ENCODE measurements at places on chromosomes 4 and X.

- DNase-seq, result no peak
Observed at GRCh38 chrX:23668335-23668734, 1.0 kb downstream of the PRDX4 start.

DNA sequence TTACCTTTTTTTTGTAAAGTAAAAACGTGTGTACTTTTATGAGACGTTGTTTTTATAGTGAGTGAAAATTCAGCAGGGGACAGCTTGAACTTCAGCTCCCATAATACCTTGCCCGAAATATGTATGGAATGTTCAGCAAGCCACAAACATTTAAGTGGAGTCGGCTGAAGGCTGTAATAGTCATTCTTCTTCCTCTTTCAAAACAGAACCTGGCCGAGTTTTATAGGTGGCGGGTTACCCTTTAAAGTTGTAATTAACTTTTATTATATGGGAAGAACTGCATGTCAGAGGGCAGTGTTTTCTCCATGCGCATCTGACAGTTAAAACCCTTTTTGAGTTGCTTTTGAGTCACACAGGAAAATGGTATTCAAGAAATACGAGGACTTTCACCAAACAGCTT lies 50.7 kb downstream of the CLDN34 start:
- no peak for DNase-seq

DNA sequence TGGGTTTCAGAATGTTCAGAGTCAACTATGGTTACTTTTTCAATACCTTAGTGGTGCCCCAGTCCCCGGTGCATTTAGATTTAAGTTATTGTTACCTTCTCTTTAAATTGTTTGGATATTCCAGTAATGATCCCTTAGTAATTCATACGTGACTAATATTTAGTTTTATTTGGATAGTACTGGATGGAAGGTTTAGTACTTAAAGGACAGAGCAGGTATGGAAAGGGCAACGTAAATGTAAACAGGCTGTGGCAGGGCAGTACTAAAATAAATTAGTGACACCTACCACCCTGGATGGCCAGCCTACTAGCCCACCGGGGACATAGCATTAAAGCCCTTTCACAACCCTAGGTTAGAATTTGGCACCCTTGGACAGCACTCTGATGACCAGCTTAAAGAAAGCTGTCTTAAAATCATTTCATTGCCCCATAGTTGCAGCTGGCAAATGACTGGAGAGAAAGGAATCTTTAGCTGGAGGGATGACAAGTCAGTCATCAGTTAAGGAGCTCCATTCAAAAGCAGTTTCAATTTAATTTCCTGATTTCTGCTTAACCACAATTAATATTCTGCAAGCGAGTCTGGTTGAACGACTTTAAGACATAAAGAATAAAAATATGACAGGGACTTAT lies 16.4 kb downstream of the PLP1 start:
- DNase-seq, result no peak

DNA sequence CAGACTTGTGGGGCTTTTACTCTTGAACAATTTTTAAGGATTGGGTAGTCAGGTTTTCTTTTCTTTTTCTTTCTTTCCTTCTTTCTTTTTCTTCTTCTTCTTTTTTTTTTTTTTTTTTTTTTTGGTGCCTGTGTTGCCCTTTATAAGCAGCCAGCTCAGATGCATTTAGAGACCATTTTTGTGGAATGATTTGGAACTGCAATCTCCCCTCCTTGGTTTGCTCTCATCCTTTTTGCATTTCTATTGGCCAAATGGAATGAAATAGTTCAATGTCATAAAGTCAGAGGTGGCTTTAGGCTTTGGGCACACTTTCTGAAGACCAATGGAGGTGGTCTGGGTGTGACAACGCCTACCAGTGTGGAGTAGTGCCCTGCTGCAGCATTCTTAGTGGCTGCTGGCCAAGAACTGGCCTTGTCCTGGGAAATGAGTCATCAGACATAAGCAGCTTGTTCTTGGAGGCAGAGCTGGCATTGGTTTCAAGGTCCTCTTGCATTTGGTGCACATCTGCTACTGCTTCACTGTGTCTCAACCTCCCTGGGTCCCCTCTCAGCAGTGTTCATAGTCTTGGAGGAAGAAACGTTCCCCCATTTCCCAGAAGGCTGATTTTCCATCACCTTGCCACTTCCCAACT lies 84.5 kb downstream of the CT47B1 start:
- DNase-seq, result no peak

GRCh38 chrX:153596981-153597750 lies 1.8 kb downstream of the CCNQ start:
- DNase-seq, result no peak

DNA sequence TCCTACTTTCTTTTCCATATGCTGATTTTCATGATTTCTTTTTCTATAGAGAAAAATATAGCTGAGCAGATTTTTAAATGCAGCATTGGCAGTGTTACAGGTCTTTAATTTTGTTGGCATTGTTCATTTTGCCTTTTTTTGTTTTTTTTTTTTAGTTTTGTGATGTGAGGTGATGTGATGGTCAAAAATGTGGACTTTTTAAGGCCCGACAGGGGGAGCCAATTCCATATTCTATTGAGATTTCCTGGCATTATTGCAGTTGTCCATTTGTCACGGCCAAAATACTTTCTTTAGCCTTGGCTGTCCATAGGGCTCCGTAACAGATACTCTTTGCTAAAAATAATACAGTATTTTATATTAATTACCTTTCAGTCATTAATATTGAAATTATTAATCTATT lies 47.8 kb downstream of the SLIT2 start:
- no peak for DNase-seq

DNA sequence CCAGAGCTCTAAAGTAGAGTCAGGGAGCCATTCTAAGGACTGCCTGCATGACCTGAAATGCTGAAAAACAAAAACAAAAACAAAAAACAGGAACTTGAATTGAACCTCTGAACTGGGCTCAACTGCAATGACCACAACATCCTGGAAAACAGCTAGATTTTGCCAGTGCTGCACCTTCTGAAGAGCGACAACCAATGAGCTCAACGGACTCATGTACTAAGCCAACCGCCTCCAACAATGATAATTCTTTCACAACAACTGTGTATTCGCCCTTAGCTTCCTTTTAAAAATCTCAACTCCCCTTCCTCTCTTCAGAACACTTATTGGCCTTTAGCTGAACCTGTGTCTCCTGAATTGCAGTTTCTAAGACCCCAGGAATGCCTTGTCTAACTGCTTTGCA lies 69.8 kb downstream of the HAUS3 start:
- DNase-seq, result no peak

DNA sequence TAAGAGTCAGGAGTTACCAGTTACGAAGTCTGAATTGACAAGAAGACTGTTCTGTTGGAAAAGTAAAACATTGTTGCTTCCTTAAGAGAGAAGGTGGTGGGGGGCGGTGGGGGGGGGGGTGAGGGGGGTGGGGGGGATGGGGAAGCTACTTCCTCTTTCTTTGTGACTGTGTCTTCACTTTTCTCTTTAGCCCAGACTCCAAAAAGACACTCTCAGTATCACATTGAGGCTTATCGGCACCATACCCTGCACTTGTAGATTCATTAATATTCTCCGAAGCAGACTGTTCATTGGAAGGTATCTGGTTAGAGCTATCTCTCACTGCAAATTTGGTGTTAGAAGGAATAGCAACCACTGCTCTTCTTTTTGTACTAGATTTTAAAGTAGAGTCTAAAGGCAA lies 94.5 kb upstream of the IL13RA1 start:
- DNase-seq, result no peak

GRCh38 chr4:10031668-10032590 lies 10.6 kb upstream of the SLC2A9 start:
- no peak for DNase-seq

GRCh38 chrX:33188286-33188685 lies 23.1 kb downstream of the DMD start:
- DNase-seq, result no peak

DNA sequence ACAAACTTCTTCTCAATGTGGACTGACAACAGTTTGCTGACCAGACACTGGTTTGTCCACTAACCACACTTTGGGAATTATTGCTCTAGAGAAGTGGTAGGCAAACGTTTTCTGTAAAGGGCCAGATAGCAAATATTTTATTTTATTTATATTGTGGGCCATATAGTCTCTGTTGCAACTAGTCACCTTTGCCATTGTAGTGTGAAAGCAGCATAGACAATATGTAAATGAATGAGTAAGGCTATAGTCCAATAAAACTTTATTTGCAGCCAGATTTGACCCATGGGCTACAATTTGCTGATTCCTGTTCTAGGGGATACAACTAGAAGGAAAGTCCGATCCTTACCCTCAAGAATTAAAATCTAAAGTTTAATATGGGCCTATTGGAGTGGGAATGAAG lies 14.5 kb downstream of the TSPAN7 start:
- DNase-seq, result no peak

- no peak for DNase-seq
Observed at GRCh38 chr4:1663549-1663948, 20.6 kb downstream of the FAM53A start.

- no peak for DNase-seq
Observed at GRCh38 chr4:93879919-93880318, 51.4 kb downstream of the ATOH1 start.

GRCh38 chr4:66565801-66566200 lies 895.5 kb upstream of the EPHA5 start:
- DNase-seq, result no peak

DNA sequence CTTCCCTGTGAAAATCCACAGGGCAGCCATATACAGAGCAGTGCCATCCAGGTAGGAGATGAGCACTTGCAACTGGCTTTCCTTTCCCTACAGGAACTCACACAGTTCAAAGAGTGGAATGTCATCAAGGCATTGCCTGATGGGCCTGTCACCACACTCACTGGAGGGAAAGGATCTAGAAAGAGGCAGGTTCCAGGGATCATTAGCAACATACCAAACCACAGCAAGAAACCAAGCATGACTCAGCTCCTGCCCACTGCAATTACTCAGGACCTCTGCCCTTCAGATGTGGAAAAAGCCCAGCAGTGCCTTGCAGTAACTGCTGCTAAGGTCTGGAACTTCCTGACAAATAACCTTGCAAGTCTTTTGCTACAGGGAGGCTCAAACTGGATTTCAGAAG lies 101.2 kb downstream of the ZNF674 start:
- DNase-seq, result no peak

DNA sequence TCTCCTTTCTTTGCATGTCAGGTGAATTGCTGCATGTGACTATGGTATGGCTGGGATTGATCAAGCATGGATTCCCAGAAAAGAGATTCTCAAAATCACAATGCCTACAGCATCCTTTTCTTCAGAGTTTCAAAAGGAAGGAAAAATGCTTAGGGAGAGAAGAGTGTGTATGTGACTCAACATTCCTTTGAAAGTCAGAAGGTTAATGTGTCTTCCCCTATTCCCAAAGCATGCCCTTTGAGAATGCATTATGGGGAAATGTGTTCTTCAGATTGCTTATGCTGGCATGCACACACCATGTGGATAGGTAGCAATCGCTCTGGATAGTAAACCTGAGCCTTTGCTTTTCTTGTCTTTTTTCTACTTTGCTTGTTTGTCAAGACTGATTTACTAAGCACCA lies 78.5 kb downstream of the ELOVL6 start:
- no peak for DNase-seq

DNA sequence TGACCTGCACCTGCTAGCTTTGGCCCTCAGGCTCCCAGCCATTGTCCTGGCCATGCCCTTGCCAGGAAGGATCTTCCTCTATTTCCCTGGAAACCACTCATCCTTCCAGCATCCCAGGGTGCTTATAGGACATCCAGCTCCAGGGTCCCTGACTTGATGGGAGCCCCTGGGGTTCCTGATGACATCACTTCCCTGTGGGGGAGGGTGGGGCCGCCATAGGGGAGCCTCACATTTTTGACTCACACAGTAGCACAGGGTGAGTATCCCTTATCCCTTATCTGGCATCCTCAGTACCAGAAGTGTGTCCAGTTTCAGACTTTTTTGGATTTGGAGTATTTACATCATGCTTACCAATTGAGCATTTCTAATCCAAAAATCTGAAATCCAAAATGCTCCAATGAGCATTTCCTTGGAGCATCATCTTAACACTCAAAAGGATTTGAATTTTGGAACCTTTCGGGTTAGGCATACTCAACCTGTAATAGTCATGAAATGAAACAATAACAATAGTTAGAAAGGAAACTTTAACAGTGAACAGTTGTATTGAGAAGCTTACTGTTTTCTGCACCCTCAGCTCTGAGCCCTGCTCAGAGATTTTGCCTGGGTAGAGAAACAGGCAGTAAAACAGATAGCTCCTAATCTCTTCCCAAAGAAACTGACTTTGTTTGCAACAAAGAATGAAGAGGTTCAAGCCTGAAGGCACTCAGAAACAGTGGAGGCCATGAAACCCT lies 22.1 kb downstream of the TNIP2 start:
- DNase-seq, result no peak

DNA sequence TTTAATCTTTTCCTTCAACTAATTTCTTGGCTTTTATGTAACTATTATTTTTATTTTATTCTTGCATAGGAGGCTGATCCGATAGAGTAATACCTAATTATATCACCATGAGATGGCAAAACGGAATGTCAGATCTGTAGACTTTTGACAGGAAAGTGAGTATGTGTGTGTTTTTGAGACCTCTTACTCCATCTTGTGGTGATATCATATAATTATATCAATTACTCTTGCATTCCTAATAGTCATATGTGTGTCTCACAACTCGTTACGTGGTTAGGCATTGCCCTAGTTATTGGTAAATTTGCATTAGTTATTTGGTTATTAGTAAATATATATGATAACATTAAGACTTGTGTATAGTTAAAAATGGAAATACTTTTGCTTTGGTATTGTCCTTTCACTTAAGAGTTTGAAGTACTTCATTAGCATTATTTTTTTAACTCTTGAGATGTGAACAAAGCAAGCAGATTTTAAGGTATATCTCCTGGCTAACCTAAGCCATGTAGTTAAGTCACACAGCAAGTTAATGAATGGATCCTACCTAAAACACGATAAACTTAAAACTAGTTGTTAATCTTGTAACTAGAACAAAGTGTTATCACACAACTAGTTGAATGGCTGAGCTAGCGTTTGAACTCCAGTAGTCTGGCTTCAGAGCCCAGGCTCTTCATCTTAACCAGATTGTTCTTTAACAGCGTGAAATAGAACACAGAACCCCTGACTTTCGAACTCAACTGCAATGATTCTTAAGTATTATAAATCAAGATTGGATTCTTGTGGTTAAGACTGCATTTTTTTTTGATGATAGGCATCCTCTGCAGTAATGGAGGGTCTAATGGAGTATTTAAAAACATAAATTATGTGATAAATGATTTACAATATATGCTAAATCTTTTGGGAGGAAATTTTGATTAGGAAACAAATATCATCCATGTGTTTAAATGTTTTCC lies 67.1 kb downstream of the PGRMC2 start:
- no peak for DNase-seq

DNA sequence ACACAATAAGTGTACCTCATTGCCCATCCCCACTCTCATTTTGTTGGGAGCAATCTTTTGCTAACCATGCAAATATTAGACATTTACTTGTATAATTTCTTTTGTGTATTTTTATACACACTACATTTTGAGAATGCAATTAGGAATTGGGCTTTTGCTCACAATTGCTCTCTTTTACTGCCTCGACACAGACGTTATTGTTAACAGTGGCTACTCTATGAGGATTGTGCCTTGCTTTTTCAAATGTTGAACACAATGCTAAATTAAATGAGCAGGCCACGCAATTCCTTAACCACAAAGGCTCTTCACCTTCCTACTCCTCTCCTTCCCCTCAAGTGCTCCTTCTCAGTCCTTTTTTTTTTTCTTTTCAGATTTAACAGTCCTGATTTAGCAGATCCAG lies 42.8 kb upstream of the HPF1 start:
- DNase-seq, result no peak
